ENCODE measurements at places on chromosomes 3 and 15.

GRCh38 chr3:146732325-146732724, 127.2 kb upstream of the PLSCR5 start:
- ATAC-seq = no peak

GRCh38 chr3:133829310-133829707, 23.7 kb downstream of the SRPRB start:
- no peak for ATAC-seq

- no peak for ATAC-seq
Observed at GRCh38 chr3:26438325-26438940, 184.1 kb upstream of the LRRC3B start.

DNA sequence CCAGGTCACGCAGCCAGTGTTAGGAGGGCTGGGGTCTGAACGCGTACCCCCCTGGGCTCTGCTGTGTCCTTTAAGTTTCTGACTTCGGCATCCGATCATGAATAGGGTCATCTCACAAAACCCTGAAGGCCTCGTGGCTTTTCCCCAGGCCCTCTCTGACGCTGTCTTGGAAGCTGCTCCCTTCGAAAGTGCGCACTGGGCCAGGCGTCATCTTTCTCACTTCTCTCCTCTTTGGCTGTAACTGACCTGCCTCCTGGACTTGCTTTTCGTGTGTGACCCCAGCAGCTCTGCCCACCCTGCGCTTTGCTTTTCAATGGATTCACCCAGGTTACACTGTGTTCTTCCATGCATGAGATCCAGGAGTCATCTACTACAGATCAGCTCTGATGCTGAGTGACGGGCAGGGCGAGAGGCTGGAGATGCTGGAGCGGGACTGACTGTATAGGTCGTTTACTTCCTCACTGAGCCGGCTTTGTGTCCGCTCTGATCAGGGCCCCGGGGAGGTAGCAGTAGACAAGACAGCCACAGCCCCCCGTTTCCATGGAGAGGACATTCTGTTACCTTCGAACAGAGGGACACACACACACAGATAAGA, 45.0 kb upstream of the PCSK6 start:
- ATAC-seq = no peak

DNA sequence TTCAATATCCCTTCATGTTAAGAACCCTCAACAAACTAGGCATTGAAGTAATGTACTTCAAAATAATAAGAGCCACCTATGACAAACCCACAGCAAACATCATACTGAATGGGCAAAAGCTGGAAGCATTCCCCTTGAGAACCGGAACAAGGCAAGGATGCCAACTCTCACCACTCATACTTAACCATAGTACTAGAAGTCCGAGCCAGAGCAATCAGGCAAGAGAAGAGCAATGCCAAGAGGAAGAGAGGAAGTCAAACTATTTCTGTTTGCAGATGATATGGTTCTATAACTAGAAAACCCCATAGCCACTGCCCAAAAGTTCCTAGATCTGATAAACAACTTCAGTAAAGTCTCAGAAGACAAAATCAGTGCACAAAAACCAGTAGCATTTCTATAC, 161.9 kb downstream of the UBE2E2 start:
- no peak for ATAC-seq

- no peak for ATAC-seq
Observed at GRCh38 chr3:161599697-161600096, 103.1 kb downstream of the OTOL1 start.

DNA sequence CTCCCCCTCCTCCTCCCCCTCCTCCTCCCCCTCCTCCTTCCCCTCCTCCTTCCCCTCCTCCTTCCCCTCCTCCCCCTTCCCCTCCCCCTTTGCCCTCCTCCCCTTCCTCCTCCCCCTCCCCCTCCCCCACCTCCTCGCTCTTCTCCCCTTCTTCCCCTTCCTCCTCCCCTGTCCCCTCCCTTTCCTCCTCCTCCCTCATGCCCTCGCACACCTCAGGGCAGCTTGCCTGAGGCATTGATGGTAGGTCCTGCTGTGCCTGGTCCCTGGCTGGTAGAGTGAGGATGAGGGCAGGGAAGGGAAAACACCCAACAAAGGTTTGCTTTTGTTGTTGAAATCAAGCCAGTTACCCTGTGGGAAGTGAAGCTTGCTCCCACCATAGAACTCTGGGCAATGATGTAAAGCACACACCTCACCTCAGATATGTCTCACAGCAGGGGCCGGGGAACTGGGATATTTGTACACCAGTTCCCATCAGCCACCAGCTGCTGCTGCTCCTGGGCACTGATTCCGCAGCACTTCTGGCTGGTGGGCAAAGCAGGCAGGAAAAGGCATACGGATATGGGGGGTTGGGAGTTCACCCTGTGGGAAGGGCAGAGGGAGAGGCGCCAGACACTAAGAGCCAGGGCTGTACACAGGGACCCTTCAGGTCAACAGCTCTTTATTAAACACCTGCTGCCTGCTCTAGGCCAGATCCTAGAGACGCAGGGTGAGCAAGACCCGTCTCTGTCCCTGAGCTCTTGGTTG, 13.8 kb downstream of the ISG20 start:
- ATAC-seq = no peak

- no peak for ATAC-seq
Observed at GRCh38 chr3:23406601-23407000, 203.5 kb downstream of the UBE2E2 start.

DNA sequence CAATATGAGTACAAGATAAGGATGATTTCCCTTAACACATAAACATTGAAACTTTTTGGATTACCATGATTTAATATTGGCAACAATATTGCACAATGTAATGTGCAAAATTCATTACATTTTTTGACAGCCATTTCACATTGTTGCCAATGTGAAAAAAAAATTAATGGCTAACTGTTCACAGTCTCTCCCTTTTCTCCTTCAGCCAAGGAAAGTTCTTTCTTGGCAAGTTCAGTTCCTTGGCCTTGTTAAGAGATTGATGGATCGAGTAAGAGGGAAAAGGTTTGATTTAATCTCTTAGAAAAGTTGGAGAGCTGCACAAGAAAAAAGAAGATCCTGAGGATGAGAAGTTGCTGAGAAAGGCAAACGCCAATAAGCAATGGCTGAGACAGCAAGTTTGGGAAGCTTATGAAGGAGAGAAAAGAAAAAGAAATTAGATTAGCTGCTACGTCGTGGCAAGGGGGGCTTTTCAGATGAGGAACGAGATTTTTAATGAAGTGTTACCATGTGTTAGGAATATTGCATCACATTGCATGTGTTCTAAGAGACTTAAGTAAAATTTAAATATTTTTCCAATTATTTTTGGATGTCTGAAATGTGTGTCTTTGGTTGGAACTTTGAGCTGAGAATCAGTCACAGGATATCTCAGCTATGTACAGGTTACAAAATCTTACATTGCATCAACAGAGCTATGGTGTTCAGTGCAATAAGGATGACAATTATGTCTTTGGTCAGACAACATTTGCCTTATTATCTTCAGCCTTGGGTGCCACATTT, 61.4 kb upstream of the ZNF280D start:
- ATAC-seq = no peak

- ATAC-seq = no peak
Observed at GRCh38 chr15:40463886-40464545, 6.8 kb upstream of the CHST14 start.

- no peak for ATAC-seq
Observed at GRCh38 chr3:186717039-186717457, at the start of gene KNG1. TSS of gene KNG1 (plus strand) at chr3:186717359. CDS start at chr3:186717543, 184 bp downstream.

- ATAC-seq = no peak
Observed at GRCh38 chr3:124272605-124273151, 280.8 kb upstream of the ROPN1 start.

- ATAC-seq = no peak
Observed at GRCh38 chr3:38157595-38157994, 7.7 kb upstream of the OXSR1 start.

- no peak for ATAC-seq
Observed at GRCh38 chr3:51538115-51538458, 432 bp upstream of the RAD54L2 start.

DNA sequence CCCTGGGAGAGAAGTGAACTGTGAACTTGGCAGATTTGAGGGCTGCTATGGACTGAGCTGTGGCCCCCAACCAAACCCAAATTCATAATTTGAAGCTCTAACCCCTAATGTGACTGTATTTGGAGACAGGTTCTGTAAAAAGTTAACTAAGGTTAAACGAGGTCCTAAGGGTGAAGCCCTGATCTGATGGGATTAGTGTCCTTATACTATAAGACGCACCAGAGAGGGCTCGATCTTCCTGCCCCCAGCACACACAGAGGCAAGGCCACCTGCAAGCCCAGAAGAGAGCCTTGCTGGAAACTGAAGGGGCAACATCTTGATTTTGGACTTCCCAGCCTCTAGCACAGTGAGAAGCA, 34.0 kb downstream of the TKT start:
- no peak for ATAC-seq

Measured in stimulated activated memory B cell treated with anti-CD40 and anti-IgM and Interleukin-4, amounts not matched to agents 10 μg/mL and 1 μg/mL and 100 μg/mL, for 72 hours (primary cell).